CD8-positive, alpha-beta memory T cell (primary cell): ENCODE measurements at places on chromosomes 4 and X. TPM values are rescaled to one million over a fixed set of nuclear protein-coding genes. Genes with fewer than 3 reads are reported as not detected.

Gene TMEM150C
- not detected for total RNA-seq

Gene CXorf49
- total RNA-seq, result not detected

Gene RGN
- not detected for total RNA-seq

Gene FAM200B
- total RNA-seq, result 10.0 TPM

Gene BEND4
- total RNA-seq, result 3.2 TPM

Gene PARM1
- total RNA-seq, result not detected

Gene DTHD1
- total RNA-seq, result 3.3 TPM

Gene NALF2
- 0.42 TPM for total RNA-seq

Gene CENPVL3
- 0.22 TPM for total RNA-seq

Gene TCEAL6
- not detected for total RNA-seq

Gene GAGE12H
- not detected for total RNA-seq

Gene GAB3
- total RNA-seq, result 6.2 TPM

Gene SPANXN4
- total RNA-seq, result not detected

Gene PPBP
- not detected for total RNA-seq

Gene CT45A2
- not detected for total RNA-seq

Gene PABPC5
- total RNA-seq, result not detected
